Thoracic aorta (tissue), 2 donors: ENCODE measurements at places on chromosomes 6 and 20.

DNA sequence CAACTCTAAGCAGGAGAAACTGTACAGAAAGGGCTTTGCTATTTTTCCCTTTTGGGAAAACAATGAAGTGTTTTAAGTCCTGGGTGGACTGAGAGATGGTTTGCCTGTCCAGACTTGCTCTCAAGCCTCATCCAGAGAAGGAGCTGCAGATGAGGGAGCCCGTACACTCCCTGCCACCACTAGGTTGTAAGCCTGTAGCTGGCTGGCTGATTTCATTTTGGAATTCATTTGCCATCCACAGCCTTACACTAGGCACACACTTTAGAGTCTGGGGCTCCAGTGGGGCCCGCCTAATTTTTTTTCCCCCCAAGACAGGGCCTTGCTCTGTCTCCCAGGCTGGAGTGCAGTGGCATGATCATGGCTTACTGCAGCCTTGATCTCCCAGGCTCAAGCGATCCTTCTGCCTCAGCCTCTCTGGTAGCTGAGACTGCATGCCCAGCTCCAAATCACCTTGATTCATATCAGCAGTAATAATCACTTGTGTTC lies 28.4 kb downstream of the POFUT1 start:
- H3K27me3 ChIP-seq = no peaks in the 10 kb centered on the region
- no peak overlapping the region for H3K27ac ChIP-seq
- no peaks in the 10 kb centered on the region for H3K4me1 ChIP-seq
- no peak for DNase-seq

- H3K36me3 ChIP-seq = no peaks in the 10 kb centered on the region
- H3K4me3 ChIP-seq = no peak overlapping the region
- no peaks in the 10 kb centered on the region for H3K27me3 ChIP-seq
- peaks cover 97% of the 10 kb centered on the region for H3K4me1 ChIP-seq
- DNase-seq = no peak
Measured at GRCh38 chr6:25329161-25329817, 50.1 kb downstream of the CARMIL1 start.

- H3K27me3 ChIP-seq = no peaks in the 10 kb centered on the region
- no peaks in the 10 kb centered on the region for H3K4me1 ChIP-seq
- no peak overlapping the region for H3K4me3 ChIP-seq
- H3K27ac ChIP-seq = no peak overlapping the region
- no peak for DNase-seq
- H3K36me3 ChIP-seq = no peaks in the 10 kb centered on the region
Measured at GRCh38 chr6:50661636-50662035, 51.7 kb upstream of the TFAP2D start.

DNA sequence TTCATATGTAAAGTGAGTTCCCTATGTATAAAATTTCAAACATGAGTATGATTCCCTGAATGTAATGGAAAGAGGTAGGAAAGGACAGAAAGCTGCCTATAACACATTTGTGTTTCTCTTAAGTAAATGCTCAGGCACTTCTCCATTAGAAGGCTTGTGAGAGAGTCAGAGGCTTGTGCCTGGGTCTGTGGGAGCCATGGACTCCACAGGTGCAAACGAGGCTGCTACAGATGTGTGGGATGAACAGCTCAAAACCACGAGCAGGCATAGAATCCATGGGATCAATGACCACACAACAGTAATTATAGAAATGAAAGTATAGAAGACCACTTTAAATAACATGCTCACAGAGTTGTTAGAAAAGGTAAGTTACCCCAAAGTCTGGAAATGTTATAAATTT lies 134.4 kb downstream of the ARID1B start:
- peaks cover 9% of the 10 kb centered on the region for H3K4me1 ChIP-seq
- H3K27ac ChIP-seq = no peak overlapping the region
- H3K27me3 ChIP-seq = no peaks in the 10 kb centered on the region
- no peak overlapping the region for H3K4me3 ChIP-seq

DNA sequence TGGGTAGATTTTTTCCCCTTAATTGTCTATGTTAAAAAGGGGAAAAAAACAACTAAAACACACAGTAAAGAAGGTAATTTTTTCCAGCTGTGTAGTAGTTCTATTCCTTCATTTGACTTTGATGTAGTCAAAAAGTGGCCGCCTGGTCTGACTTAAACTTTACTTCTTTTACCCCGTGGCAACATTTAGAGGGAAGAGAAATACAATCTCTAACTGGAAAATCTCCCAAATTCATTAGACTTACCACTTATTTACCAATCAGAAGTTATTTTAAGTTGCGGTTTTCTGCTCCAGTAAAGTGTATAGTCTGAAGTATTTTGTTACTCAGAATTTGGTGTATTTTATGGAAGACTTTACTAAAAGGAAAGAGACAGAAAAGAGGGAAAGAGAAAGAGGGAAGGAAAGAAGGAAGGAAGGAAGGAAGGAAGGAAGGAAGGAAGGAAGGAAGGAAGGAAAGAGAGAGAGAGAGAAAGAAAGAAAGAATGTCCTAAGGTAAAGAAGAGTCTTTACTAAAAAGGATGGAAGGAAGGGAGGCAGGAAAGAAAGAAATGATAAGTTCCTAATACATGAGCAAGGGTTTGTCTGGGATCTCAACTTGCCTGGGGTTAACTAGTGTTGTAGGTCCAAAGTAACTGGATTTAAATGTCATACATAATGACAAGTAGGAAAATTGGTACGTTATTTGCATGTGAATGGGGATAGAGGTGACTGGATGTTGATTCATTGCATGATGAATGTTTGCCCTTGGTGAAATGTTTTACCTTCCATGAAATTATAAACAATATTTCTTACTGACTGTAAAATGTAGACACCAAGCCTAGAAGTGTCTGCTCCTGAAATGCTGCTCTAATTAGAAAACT lies 135.1 kb downstream of the SAMD5 start:
- no peak overlapping the region for H3K27ac ChIP-seq
- no peak for DNase-seq
- no peak overlapping the region for H3K4me3 ChIP-seq

DNA sequence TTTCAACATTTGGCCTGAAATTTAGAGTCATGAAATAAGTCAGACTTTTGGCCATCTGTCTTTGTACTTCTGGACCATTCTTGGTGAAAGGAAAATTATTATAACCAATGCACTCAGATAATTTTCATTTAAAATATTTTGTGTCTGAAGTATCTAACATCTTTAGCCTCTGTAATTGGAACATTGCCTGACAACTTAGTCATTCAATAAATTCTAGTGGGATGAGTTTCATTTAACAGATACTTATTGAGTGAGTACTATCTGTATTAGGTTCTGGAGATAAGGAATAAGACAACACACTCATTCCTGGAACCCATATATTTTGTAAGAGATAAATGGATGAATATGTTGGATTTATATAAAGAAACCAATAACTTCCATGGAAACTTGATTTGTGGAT lies 536.0 kb downstream of the BCKDHB start:
- H3K4me1 ChIP-seq = no peaks in the 10 kb centered on the region
- no peaks in the 10 kb centered on the region for H3K36me3 ChIP-seq
- DNase-seq = no peak
- no peaks in the 10 kb centered on the region for H3K27me3 ChIP-seq
- H3K4me3 ChIP-seq = no peak overlapping the region

DNA sequence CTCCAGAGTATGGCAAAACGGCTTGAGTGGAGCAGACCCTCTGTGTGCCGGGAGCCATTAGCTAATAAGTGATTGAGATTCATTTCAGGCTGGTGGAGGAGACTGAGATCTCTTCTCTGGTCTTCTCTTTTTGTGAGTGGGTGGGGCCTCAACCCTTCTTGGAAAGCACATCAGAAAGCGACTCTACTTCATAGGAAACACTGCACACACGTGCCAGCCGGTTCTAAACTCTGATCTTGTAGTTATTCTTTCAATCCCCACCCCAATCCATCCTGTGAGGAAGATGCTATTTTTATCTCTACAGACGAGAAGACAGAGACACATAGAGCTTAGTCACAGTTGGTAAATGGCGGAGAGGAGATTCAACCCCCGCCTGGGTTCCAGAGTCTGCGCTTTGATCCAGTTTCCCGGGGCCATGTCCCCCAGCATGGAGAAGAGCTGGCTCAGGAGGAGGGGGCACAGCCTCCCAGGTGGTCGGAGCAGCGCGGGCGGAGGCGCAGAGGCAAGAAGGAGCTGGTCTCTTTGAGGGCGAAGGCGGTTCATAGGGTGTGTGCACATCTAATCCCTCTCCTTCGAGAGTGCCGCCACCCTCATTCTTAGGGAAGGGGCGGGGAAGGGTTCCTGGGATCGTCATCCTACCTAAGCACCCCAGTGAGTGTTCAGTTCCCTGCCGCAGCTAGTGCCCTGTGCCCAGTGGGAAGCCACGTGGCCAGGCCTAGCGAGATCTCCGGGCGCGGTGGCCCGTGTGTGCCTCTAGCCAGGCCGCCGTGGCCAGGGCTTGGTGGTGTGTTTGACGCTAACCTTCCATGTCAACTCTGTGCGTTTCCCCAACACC lies 49.0 kb upstream of the TAGAP start:
- H3K27ac ChIP-seq = no peak overlapping the region
- no peak overlapping the region for H3K4me3 ChIP-seq
- no peaks in the 10 kb centered on the region for H3K4me1 ChIP-seq
- DNase-seq = no peak

DNA sequence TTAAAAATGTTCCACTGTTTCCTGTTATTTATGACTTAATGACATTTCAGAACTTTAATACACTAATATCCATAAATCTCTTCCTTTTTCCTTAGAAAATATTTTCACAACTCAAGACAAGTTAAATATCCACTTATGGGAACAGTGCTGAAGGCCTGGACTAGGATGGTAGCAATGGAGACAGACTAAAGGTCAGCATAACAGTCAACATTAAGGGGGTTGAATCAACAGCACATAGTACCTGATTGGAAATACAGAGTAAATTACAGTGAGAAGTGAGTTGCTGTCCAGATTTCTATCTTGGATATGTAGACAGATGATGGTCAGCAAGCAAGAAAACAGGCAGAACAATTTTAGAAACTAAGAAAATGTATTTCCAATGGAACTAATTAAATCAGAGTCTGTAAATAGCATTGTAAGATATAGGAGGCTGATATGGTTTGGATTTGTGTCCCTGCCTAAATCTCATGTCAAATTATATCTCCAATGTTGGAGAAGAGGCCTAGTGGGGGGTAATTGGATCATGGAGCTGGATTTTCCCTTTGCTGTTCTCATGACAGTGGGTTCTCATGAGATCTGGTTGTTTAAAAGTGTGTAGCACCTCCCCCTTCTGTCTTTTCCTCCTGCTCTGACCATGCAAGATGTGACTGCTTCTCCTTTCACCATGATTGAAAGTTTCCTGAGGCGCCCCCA lies 682.7 kb downstream of the MAFB start:
- no peak overlapping the region for H3K4me3 ChIP-seq
- no peaks in the 10 kb centered on the region for H3K4me1 ChIP-seq
- DNase-seq = no peak
- no peaks in the 10 kb centered on the region for H3K27me3 ChIP-seq
- H3K36me3 ChIP-seq = no peaks in the 10 kb centered on the region

- H3K27me3 ChIP-seq = no peaks in the 10 kb centered on the region
- no peak overlapping the region for H3K27ac ChIP-seq
- DNase-seq = no peak
- H3K4me3 ChIP-seq = no peak overlapping the region
- no peaks in the 10 kb centered on the region for H3K36me3 ChIP-seq
Measured at GRCh38 chr6:89009624-89010059, 46.2 kb upstream of the RNGTT start.

DNA sequence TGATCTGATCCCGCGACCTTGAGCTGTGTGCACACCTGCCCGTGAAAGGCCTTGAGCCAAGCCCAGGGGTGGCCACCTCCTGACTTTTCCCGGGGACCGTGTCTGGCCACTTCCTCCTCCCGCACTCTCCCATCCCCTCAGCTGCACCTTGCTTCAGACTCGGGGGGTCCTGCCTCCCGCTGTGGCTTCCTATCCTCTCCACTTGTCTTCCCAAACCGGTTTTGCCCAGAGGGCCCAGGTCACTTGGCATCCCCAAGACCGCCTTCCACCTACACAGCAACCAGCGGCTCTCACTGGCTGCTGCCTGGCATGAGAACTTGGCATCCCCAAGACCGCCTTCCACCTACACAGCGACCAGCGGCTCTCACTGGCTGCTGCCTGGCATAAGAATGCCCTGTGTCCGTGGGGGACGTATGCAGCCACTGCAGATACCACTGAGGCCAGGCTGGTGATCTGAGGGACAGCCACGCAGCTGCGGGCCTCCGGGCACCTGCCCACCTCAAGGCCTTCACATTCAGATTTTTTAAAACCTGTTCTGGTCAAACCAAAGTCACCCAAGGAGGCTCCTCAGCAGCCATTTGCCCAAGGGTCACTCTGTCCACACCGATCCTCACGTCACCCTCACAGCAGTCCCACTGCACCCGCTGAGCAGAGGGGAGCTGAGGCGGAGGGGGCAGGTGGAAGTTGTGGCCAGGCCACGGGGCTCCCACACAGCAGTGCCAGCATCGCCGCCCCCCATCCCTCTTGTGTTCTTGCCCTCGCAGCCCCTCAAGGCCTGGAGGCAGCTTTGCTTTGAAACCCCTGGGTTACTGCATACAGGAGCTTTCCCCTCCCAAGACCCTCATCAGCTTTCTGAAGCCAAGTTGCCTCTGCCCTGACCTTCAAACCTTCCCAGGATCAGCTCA lies 245.5 kb downstream of the TAF4 start:
- no peaks in the 10 kb centered on the region for H3K27me3 ChIP-seq
- no peaks in the 10 kb centered on the region for H3K4me1 ChIP-seq
- no peaks in the 10 kb centered on the region for H3K36me3 ChIP-seq
- DNase-seq = no peak
- no peak overlapping the region for H3K4me3 ChIP-seq

GRCh38 chr6:121143476-121143875 lies 190.8 kb downstream of the TBC1D32 start:
- H3K4me1 ChIP-seq = no peaks in the 10 kb centered on the region
- H3K36me3 ChIP-seq = no peaks in the 10 kb centered on the region
- no peak for DNase-seq
- H3K27me3 ChIP-seq = no peaks in the 10 kb centered on the region
- H3K4me3 ChIP-seq = no peak overlapping the region

DNA sequence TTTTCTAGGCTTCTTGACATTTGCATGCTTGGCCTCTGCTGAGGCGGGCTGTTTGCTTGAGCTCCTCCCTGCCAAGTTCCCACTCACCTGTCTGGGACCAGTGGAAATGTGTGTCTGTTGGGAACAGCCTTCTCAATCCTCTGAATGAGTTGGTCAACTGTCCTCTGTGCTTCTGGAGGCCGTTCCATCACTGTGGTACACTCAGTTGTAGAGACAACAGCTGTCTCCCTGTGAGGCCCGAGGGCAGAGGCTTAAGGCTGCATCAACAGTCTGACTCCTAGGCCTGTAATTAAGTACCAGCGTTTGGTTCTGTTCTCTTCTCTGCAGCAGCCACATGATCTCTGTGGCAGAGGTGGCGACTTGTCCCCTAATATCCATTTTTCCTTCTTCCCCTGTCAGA lies 110.9 kb downstream of the CDC5L start:
- H3K27me3 ChIP-seq = no peaks in the 10 kb centered on the region
- no peaks in the 10 kb centered on the region for H3K36me3 ChIP-seq
- DNase-seq = no peak
- H3K4me3 ChIP-seq = no peak overlapping the region
- H3K27ac ChIP-seq = no peak overlapping the region

DNA sequence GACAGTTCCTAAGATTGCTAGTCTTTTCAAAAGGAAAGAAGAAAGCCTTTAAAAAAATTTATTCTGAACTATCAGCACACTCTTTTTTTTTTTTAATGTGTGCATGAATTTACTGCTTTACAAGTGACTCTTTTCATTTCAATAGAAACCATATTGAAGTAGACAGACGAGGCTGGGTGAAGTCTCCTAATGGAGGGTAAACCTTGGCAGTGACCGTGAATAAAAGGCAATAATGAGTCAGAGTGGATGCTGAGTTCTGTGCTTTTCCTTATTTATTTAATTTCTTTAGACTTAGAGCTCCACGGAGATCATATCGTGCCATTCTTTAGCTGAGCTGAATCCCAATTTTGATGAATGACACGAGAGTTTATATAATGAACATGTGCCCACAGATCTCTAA lies 196.9 kb downstream of the PRL start:
- no peak overlapping the region for H3K27ac ChIP-seq
- no peaks in the 10 kb centered on the region for H3K36me3 ChIP-seq
- H3K27me3 ChIP-seq = no peaks in the 10 kb centered on the region
- peaks cover 7% of the 10 kb centered on the region for H3K4me1 ChIP-seq
- DNase-seq = no peak
